ENCODE measurements at places on chromosomes 16 and 17. TPM values are rescaled to one million over a fixed set of nuclear protein-coding genes. Genes with fewer than 3 reads are reported as not detected.

HS3ST2 gene
- 2.3 TPM for total RNA-seq

ZNF385C gene
- 4.6 TPM for total RNA-seq

HOXB6 gene
- not detected for total RNA-seq

- H3K27ac ChIP-seq: peak overlapping the region; percentile 77
- H3K4me3 ChIP-seq: no peak overlapping the region
- peaks cover 11% of the 10 kb centered on the region for H3K36me3 ChIP-seq
- peaks cover 33% of the 10 kb centered on the region for H3K4me1 ChIP-seq
Measured at GRCh38 chr17:37118366-37119137, 169.8 kb downstream of the AATF start.

- H3K36me3 ChIP-seq: no peaks in the 10 kb centered on the region
- DNase-seq: peak; percentile 95
- H3K4me1 ChIP-seq: peaks cover 5% of the 10 kb centered on the region
- no peak overlapping the region for H3K27ac ChIP-seq
- no peak overlapping the region for H3K4me3 ChIP-seq
Measured at GRCh38 chr17:73956595-73957465, 246.6 kb upstream of the RPL38 start.

DNA sequence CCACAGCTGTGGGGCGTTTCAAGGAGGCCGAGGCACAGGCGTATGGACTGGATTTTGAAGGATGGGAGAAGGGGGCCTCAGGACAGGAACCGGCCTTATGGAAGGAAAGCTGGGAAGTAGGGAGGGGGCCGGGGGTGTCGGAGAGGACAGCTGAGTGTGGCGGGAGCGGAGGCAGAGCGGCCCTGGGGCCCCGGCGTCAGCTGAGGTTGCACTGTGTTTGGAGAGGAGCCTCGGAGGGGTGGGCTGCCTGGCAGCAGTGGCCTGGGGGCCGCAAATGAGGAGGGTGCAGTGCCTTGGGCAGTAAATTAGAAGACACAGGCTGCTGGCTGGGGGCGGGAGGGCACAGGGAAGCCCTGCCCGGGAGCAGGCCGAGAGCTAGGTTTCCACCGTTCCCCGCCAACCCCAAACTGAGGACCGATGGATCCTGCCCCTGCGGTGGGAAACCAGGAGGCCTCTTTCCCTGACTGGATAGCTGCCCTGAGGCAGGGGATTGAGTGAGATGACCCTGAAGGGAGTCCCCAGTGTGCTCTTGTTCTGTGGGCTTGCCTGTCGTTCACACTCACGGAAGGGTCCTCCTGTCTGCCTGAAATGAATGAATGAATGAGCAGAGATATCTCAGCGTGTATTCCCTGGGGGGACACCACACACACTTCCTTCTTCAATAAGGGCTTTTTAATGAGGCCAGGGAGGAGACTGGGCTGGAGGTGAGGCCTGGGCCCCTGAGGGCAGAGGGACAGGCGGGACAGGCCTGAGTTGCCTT is 18.4 kb downstream of the FOXJ1 start:
- H3K27ac ChIP-seq: no peak overlapping the region
- no peak for DNase-seq
- H3K4me1 ChIP-seq: peaks cover 29% of the 10 kb centered on the region
- no peaks in the 10 kb centered on the region for H3K36me3 ChIP-seq
- H3K4me3 ChIP-seq: peak overlapping the region; percentile 53

All from GM23338 (cell line).